ENCODE measurements at places on chromosomes 2 and 18. TPM values are rescaled to one million over a fixed set of nuclear protein-coding genes. Genes with fewer than 3 reads are reported as not detected.

Gene PROKR1
- polyA plus RNA-seq = 0.40 TPM

Gene TRAK2
- 48.8 TPM for polyA plus RNA-seq

Gene CCBE1
- 31.5 TPM for polyA plus RNA-seq

Gene SERPINB12
- not detected for polyA plus RNA-seq

Gene VWC2L
- 0.18 TPM for polyA plus RNA-seq

Gene CFAP221
- polyA plus RNA-seq = 38.8 TPM

Gene CIAO1
- polyA plus RNA-seq = 83.6 TPM

Gene GALNT14
- 47.6 TPM for polyA plus RNA-seq

Gene HRH4
- polyA plus RNA-seq = 0.17 TPM

Gene ALPP
- not detected for polyA plus RNA-seq

Gene CDH20
- polyA plus RNA-seq = 3.3 TPM

Gene RGPD4
- 0.03 TPM for polyA plus RNA-seq

Gene PECR
- 46.0 TPM for polyA plus RNA-seq

Gene CHRNA1
- 3.7 TPM for polyA plus RNA-seq

Gene ANKRD12
- polyA plus RNA-seq = 33.8 TPM

All from left kidney (tissue), 8 donors.